ENCODE measurements at places on chromosomes 3 and 15. TPM values are rescaled to one million over a fixed set of nuclear protein-coding genes. Genes with fewer than 3 reads are reported as not detected.

- no peak for DNase-seq
These were observed 172.4 kb upstream of the TOPAZ1 start for GRCh38 chr3:44069276-44069675.

DNA sequence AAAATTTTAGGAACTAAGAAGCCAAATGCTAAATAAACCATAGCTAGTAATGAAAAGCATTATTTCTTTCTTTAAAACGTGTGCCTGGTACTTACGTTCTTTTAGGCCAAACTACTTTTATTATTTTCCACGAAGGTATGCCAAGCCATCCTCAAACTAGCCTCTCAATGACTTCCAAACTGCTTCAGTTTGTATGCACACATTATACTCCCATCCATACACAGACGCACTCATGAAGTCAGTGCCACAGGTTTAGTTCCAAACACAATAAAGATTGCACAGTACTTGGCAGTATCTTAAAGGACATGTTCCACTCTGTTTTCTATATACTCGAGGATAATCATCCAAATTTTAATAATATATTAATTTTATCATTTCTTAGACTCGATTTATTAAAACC is 609.2 kb upstream of the ZNF385D start:
- no peak for DNase-seq

Gene MAGEF1
- 42.7 TPM for total RNA-seq

- no peak for DNase-seq
These were observed 6.7 kb upstream of the DENND6A start for GRCh38 chr3:57699591-57699990.

Gene CKMT1B
- total RNA-seq: 6.7 TPM

- no peak for DNase-seq
These were observed 34.6 kb downstream of the MSL2 start for GRCh38 chr3:136161516-136161915.

Gene APOD
- 3.6 TPM for total RNA-seq

GRCh38 chr3:151329363-151329762 is at the start of gene P2RY13:
Gene P2RY13, minus strand, starts transcription at chr3:151329549. Its CDS starts 21 bp downstream, at chr3:151329528.
- DNase-seq: no peak

Gene DOCK3
- total RNA-seq: 42.6 TPM

Gene ILDR1
- not detected for total RNA-seq

- DNase-seq: no peak
These were observed 1.3 kb downstream of the RBPMS2 start for GRCh38 chr15:64774037-64774628.

- DNase-seq: no peak
These were observed 103.0 kb downstream of the P3H2 start for GRCh38 chr3:190017521-190018288.

DNA sequence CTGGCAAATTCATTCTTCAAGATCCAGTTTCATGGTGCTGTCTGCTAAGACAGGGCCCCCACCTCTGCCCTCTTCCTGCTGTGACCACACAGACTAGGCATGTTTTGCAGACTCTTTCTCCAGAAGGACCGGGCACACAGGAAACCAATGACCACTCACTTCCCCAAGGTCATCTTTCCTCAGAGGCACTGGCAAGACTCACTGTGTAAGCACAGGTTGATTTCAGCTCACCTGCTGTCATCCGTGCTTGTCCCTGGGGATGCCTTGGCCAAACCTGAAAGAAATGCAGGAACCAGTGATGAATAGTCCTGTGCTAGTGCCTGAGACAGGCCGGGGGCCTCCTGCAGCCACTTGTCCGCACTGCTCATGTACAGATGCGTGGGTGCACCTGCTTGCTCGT is 33.5 kb downstream of the ALS2CL start:
- no peak for DNase-seq

Gene PPM1L
- total RNA-seq: 90.3 TPM

Gene PIERCE2
- 5.0 TPM for total RNA-seq

Gene NDUFB5
- total RNA-seq: 135 TPM

DNA sequence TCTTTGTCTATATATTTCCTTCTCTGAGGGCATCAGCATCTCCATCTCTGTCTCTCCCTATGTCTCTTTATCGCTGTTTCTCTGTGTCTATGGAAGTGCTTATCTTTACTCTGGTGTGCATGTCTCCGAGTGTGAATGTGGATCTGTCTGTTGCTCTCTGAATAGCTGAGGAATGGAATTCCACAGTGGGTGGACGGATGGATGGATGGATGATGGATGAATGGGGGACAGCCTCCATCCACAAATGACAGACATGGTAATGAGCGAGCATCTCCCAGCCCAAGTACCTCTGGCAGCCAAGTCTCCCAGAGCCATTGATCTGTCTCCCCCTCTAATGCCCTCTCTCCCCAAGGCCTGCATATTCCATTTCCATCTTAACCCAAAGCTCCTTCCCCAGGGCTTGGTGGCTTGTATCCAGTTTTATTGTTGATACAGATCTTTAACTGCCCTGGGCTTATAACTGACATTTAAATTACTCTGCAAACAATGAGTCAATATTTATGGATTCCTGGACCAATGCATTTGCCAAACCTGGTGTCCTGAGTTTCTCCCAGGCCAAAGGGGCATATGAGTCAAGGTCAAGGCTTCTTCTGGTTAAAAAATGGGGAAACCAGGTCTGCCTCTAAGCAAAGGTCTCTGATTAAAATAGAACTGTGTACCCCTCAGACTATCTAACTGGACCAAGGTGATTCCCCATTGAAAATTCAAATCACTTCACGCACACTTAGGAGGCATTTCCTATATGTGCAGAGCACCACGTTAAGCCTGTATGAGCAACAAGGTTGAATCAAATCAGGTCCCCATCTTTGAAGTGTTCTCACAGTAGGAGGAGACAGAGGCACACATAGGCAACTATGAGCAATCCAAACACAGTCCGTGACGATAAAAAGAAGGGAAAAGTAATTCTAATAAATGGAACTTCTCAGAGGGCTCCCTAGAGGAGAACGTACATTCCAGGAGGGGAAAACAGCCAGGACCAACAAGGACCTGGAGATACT is 109.9 kb downstream of the TLE3 start:
- no peak for DNase-seq

DNA sequence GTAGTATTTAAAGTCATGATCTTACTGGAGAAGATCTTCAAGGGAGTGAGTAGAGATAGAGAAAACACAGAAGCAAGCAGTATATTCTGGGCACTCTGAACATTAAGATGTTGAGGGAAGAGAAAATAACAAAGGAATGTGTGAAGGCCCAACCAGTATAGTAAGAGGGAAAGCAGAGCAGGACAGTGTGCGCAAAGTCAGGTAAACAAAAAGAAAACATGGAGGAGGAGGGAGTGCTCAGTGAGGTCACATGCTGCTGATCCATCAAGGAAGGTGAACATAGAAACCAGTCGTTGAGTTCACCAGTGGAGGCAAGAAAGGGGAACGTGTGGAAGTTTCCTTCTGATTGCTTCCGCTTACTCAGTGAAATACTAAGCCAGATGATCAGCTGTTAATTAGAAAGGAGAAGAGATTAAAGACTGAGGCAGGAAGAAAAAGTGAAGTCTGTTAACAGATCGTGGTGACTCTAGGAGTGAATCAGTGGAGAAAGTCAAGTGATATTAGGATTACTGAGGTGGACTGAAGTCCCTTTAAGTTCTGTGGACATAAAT is 47.2 kb downstream of the OPA1 start:
- DNase-seq: no peak

GRCh38 chr3:59380146-59380545 is 330.3 kb upstream of the CFAP20DC start:
- DNase-seq: no peak

GRCh38 chr15:66105286-66106265 is 148.0 kb downstream of the MEGF11 start:
- DNase-seq: no peak

DNA sequence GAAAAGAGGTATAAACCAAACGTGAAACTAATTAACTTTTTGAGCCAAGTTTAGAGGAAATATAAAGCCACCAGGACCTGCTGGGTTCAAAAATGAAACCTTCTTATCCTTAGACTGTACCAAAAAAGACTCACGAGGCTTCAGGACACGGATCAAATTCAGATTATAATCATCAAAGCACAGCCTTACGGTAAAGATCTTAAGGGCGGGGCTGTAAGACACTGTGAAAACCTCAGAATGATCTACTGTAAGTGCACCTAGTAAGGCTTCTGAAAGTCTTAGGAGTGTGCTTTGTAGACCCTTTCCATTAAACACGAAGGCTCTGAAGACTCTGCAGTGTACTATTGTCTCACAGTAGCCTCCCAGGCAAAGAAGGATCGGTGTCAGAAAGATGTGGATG is 26.8 kb downstream of the TARS3 start:
- no peak for DNase-seq

Gene BCL2A1
- total RNA-seq: 0.94 TPM

- no peak for DNase-seq
These were observed 3.0 kb downstream of the LIMD1 start for GRCh38 chr3:45597581-45597980.

- no peak for DNase-seq
These were observed 98.7 kb downstream of the TBC1D5 start for GRCh38 chr3:17643691-17644090.
